ENCODE measurements at places on chromosomes 6 and 20. TPM values are rescaled to one million over a fixed set of nuclear protein-coding genes. Genes with fewer than 3 reads are reported as not detected.

The BPIFA1 gene
- total RNA-seq, result not detected

The MBOAT1 gene
- total RNA-seq, result 10.9 TPM

The TCP11 gene
- total RNA-seq, result not detected

The KHDRBS2 gene
- total RNA-seq, result 0.22 TPM

The LAMP5 gene
- 0.51 TPM for total RNA-seq

The HNF4A gene
- total RNA-seq, result not detected

The XKR7 gene
- total RNA-seq, result 0.17 TPM

The BPIFB4 gene
- total RNA-seq, result not detected

The FERMT1 gene
- total RNA-seq, result 26.1 TPM

The NPEPL1 gene
- total RNA-seq, result 18.8 TPM

- peak; percentile 67 for DNase-seq
Observed at GRCh38 chr6:24228681-24229255, 102.8 kb downstream of the NRSN1 start.

DNA sequence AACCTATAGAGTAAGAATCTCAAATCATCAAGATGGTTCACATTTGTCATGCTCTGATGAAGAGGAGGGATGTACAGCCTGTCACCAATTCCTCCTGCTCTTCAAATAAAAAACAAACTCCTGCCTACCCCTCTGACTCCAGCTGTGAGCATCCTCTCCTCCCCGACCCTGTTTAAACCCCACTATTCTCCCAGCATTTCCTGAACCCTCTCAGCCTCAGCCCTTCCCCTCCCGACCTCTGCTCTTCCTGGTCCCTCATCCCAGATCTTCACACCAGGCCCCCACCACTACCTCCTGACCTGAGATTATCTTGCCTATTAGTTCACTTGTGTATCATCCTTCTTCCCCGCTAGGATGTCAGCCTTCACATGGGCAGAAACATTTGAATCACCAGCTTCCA, 75.8 kb downstream of the ZMYND8 start:
- no peak for DNase-seq

DNA sequence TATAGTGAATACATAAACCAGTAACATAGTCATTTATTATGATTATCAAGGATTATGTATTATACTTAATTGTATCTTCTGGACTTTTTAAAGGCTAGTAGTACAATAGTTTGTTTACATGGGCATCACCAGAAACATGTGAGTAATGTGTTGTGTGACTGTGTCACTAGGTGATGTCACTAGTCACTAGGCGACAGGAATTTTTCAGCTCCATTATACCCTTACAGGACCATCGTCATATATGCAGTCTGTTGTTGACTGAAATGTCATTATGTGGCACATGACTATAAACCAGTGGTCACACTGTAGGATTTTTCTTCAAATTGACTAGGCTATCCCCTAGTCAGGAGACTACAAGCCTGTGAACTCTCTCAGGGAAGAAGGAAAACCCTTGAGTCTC, 86.5 kb upstream of the CENPW start:
- no peak for DNase-seq

GRCh38 chr20:62980380-62980960, 26.3 kb downstream of the BHLHE23 start:
- DNase-seq, result no peak

DNA sequence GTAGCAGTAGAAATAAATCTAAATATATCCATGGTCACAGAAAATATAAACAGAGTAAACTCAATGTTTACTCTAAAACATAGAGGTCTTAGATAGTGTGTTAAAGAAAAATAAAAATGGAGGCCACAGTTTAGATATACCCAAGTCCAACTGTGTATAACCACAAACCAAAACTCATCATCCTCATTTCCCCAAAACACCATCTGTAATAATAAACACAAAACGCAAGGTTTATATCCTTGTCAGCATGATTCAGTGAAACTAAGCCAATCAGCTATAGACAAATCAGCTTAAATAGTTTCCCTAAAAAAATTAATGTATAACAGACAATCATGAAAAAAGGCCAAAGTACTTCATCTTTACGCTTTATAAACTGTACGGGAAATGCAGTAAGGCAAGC, 2.7 kb upstream of the HACE1 start:
- no peak for DNase-seq

DNA sequence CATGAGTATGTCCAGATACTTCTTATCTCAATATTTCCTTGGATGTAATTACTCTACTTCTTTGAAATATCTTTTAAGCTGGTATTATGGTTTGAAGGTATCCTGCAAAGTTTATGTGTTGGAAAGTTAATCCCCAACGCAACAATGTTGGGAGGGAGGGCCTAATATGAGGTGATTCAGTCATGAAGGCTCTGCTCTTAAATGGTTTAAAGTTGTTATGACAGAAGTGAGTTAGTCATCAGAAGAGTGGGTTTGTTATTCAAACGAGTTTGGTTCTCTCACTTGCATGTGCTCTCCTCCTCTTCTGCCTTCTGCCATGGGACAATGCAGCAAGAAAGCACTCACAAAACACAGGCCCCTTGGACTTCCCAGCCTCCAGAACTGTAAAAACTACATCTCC, 176.3 kb downstream of the KCNQ5 start:
- DNase-seq, result no peak

DNA sequence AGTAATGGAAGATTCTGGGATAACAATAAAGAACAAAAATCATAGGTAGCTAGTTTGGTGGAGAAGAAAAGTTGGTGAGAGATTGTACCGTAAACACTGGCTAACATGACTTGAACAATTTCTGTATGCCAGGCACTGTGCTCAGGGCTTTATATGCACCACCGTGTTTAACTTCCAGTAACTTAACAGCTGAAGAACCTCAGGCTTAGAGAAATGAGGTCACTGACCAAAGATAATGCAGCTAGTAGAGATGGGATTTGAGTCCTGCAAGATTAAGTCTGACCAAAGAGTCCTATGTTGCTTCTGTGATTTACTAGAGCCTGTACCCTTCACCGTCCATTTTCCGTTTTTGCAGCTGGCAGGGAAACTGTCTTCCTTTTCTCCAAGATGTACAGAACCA, 2.7 kb downstream of the CSTF1 start:
- DNase-seq, result no peak

GRCh38 chr20:20711413-20711812, 1.0 kb downstream of the RALGAPA2 start:
- no peak for DNase-seq

DNA sequence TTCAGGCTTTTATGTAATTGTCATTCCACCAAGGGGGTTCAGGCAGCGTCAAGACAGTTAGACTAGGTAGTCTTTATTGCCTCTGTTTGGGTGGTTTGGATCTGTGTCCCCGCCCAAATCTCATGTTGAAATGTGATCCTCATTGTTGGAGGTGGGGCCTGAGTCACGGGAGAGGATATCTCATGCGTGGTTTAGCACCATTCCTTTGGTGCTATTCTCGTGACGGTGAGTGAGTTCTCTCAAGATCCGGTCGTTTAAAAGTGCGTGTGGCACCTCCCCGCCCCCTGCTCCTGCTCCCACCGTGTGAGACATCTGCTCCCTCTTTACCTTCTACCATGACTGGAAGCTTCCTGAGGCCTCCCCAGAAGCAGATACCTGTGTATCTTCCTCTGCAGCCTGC, 51.3 kb upstream of the FOXC1 start:
- DNase-seq, result no peak

GRCh38 chr6:167127785-167128531, 5.1 kb downstream of the CCR6 start:
- peak; percentile 41 for DNase-seq

DNA sequence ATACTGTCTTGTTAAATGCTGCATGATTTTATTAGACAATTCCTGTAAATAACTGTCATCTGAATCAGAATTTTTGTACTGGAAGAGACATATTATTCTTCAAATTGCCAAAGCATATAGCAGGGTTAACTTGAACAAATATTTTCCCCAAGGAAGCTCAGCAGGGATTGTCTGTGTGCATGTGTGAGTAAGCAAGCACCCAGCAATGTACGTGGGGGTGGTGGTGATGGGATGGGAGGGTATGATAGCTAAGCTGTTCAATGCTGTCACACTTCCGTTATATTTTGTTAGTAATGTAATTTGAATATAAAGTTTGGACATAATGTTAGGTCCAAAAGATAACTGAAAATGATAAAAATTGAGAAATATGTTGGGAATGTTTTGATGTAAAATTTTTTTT, 118.1 kb downstream of the MYB start:
- DNase-seq, result no peak

GRCh38 chr6:88662653-88663174, 300.7 kb downstream of the RNGTT start:
- no peak for DNase-seq

DNA sequence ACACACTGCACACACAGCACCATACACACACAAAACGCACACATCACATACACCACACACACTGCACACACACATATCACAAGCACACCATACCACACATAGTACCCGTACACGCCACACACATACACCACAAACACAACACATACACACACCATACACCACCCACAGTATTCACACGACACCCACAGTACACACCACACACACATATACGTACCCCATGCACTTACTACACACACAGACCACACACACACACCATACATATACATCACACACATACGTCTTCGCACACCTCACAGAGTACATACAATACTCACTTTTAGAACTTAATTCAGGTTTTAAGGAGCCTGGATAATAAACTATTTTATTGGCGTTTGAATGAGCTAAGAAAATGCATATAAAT, 1805.3 kb upstream of the DEFB115 start:
- DNase-seq, result no peak

DNA sequence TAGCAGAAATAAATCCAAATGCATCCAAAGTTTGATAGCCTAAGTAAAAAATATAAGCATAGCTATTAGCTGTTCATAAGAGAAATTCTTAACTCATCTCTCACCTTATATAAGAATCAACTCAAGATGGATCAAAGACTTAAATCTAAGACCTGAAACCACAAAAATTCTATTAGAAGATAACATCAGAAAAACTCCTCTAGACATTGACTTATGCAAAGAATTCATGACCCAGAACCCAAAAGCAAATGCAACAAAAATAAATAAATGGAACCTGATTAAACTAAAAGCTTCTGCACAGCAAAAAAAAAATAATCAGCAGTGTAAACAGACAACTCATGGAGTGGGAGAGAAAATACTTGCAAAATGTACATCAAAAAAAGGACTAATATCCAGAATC, 184.3 kb downstream of the TFAP2A start:
- no peak for DNase-seq

- no peak for DNase-seq
Observed at GRCh38 chr6:152232501-152233151, 404.5 kb downstream of the SYNE1 start.

DNA sequence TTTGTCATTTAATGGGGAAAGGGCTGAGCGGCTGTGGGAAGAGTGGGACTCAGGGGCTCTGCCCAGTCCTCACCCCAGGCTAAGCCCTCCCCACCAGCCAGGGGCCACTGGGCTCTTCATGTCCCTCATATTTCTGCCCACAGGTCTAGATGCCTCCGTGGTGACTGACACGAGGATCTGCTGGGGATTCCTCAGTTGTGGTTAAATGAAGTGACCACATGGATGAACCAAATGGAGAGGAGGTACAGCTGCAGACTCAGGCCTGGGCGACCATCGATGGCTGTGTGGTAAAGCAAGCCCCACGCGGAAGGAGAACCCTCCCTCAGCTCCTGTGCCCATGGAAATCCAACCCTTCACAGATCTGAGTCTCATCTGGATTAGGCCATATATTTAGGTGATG, 29.4 kb downstream of the RAET1L start:
- DNase-seq, result no peak

DNA sequence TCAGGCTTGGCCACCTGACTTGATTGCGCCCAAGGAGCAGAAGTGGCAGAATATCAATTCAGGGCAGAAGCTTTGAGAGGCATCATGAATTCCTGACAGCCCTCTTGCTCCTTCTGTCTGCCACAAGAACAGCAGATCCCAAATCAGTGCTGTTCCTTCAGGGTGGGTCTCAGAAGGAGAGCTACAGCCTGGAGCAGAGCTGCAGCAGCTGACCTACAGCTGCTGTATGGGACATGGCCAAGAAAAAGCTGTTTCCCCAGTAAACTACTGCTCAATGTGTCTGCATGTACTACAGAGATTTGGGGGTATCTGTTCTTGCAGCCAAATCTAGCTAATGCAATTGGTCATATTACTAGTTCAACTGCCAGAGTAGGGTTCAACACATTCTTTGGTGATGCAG, 69.0 kb downstream of the SLC22A3 start:
- DNase-seq, result no peak

All from epithelial cell of proximal tubule (primary cell).